ENCODE measurements at places on chromosomes 5 and 9.

DNA sequence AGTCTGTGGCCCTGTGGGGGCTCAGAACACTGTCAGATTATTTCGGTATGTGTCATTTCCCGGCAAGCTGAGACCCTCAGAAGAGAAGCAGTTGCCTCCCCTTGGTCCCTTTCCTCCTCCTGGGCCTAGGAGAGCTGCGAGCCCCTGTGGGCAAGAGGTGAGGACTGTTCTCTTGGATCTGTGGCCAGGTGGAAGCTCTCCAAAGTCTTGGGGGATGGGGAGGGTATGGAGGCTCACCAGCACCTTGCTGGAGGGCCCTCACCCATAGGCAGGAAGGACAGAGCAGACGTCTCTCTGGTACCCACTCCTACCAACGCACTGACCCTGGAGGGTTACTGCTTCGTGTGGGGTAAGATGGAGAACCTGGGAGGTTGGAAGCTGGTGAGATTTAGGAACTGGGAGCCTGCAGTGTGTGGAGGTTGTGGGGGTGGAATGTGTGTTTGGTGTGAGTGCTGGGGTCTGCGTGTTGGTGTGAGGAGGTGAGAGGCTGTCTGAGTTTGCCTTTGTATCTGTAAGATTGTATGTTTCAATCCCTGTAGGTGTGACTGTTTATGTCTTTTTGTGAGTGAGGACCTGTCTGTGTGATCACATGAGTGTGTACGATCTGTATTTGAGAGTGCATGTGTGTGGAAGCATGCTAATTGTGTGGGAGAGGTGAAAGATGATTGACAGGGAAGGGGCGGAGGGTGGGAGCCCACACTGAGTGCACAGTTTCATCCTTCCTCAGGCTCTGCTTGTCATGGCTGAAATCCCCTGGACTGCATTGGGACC, 52.4 kb upstream of the PSD2 start:
- no peak for DNase-seq

DNA sequence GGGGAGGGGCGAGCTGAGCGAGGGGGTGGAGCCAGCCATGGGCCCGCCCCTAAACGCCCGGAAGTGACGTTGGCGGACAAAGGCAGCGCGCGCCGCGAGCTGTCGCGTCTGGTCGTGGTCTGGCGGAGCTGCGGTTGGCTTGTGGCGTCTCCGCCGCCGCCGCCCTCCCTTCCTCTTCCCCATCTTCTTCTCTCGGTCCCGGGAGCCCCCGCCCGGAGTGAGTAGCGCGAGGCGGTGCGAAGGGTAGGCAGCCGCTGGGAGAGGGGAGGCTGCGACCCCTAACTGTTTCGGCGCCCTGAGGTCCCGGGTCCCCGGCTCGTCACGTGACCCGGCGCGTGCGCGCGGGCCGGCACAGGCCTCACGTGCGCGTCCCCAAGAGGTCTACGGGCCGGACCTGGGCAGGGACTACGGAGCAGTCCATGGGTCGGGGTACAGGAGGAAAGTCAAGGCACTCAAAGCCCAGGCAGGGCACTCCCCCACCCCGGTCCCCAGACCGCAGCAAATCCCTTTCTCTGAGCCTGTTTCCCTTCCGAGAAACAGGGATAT, at the start of gene NTMT1:
NTMT1 (plus strand) TSS at position 85 of the 546 bp plus-strand sequence. CDS start 6,541 bp downstream, outside the sequence.
- DNase-seq = peak; percentile 84

GRCh38 chr9:131107760-131108159, 11.4 kb downstream of the AIF1L start:
- DNase-seq = no peak

DNA sequence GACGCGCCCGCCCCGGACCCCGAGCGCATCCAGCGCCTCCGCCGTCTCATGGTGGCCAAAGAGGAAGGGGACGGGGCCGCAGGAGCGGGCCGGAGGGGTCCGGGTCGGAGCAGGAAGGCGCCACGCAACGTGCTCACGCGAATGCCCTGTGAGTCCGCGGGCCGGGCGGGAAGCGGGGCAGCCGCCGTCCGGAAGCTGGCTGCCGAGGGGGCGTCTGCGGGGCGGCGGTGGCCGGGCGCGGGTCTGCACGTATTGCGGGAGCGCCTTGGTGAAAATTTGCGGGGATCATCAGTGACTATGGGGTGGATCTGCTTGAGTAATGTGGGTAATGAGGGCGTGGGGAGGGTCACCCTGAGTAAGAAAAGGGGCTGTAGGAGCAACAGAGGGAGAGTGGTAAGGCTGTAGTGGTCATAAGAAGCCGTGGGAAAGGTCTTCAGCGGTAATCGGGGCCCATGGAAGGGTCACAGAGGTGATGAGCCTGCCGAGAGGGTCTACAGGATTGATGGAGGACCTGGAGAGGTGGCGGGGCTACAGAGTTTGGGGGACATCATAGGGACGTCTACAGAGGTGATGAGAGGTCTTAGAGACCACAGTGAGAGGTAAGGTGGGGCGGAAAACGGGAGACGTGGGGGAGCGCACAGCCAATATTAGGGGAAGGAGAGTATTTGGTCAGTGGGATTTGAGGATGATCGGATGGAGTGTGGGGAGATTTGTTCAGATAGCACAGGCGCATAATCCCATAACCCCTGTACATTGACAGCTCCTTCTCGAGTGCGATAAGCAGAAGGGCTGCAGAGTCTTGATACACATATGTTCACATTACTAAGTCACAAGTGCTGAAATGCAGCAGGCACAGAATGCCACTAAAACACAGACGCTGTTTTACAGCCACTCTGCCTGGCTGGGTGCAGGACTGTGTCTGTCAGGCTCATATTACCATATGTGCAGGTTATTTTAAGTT, 819 bp downstream of the LSM11 start:
- peak; percentile 13 for DNase-seq

DNA sequence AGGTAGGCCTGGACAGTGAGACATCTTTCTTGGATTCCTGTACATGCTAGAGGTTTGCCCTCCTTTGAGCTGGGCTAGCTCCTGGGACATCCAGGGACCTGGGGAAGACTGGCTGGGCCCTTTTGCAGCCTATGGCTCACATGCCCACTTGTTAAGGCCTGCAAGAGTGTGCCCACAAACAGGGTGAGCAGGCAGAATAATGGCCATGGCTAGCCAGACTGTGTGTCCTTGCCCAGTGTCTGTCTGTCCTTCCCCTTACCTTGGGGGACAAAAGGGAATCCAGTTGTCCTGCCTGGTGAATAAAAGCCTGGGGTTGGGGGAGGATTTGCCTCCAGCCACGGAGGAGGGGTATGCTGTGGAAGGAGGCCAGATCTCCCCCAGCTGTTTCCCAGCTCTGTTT, 13.0 kb upstream of the CXXC5 start:
- no peak for DNase-seq

- no peak for DNase-seq
Observed at GRCh38 chr5:116739571-116739970, 164.9 kb upstream of the SEMA6A start.

DNA sequence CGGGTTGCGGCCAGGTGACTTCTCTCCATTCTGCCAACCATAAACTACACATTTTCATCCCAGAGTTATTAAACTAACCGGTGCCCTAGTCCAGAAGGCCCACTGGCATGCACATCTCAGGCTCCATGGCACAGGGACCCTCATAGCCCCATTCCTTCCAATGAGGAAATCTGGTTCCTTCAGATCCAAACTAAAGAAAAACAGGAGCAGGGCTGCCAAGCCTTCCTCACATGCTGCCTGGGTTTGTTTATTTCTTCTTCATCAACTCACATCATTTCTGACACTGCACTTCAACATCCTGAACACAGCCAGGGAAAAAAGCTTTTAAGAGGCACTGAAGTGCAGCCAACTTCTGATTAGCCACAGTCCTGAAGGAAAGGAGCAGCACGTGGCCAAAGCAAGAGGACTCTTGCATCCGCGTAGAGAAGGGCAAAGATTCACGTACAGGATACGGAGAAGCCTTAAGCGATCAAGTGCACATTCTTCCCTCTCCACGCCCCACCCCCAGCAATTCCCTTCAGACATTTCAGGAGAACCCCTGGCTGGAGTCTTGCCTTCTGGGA, 22.5 kb downstream of the LHFPL2 start:
- no peak for DNase-seq

- no peak for DNase-seq
Observed at GRCh38 chr9:78578072-78578471, 281.1 kb downstream of the PSAT1 start.

GRCh38 chr5:113118298-113118697, 141.7 kb downstream of the DCP2 start:
- DNase-seq = no peak

- no peak for DNase-seq
Observed at GRCh38 chr5:173796721-173797495, 91.2 kb upstream of the CPEB4 start.

DNA sequence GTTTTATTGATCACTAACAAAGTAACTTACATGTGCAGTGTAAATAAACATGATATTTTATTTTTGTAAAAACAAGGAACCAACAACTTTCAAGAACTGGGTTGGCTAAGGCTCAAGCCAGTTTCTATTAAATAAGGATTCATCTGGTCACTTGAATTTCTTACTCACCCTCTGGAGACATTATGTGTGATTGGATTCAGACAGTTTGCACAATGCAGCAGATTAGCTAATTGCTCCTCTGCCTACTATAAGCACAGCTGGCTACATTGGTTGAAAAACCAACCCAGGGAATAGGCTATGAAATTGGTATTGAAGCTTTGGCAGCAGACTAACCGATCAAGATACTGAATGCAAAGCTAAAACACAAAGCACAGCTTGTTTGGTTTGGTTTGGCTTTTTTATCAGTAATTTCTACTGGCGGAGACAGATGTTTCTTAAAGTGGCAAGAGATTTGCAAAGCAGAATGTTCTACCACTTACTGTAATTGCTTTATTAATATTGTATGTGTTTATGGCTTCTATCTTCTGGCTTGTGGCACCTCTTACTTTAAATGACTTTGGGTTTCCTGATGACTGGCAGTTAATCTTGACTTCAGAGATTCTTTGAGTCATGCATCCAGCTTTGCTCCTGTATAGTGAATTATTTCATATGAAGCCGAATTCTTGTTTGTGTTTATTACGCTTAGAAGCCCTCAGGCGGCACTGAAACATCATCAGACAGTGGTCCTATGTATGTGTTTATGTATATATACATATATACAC, 231.5 kb downstream of the MPDZ start:
- no peak for DNase-seq

DNA sequence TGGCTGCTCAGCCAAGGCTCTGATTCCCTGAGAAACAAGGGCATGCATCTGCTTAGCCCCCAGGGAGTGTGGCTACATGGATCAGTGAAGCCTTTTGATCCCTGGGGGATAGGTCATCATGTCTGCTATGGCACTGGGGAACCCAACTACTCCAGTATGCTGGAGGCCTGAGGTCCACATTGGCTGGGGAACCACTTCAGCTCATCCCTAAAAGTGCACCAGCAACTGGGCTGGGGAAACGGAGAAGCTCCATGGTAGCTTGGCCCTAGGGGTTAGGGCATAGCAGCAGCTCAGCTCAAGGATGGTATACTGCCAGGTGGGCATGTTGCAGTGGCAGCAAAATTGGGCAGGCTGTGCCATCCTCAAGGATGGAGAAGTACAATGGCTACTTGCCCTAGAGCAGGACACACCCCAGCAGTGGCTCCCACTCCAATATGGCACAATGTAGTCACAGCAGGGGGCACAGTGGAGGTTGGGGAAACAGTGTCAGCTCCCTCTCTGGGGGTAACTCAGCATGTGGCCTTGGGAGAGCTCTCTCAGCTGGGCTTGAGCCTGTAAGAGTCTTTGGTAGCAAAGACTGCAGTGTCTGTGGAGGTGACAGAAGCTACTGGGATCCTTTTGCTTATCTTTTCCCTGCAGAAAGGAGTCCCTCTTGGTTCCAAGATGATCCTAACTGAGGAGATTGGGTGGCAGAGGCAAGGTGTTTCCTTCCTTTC, 111.5 kb upstream of the FSTL4 start:
- DNase-seq = no peak

GRCh38 chr9:104091116-104091515, 3.0 kb upstream of the SMC2 start:
- DNase-seq = no peak
